ENCODE measurements at places on chromosomes 1 and 21.
A peak's percentile ranks its signal among the peaks of the same experiment; 100 is the strongest.

GRCh38 chr21:34511787-34512455, at the start of gene KCNE1:
Gene KCNE1, minus strand, starts transcription at chr21:34512210. Its CDS starts 62,576 bp downstream, at chr21:34449634.
- H3K36me3 ChIP-seq: no peaks in the 10 kb centered on the region
- H3K4me3 ChIP-seq: no peak within 1 kb of the TSS
- H3K27ac ChIP-seq: no peak within 1 kb of the TSS
- no peaks in the 10 kb centered on the region for H3K27me3 ChIP-seq
- DNase-seq: no peak

- peaks cover 12% of the 10 kb centered on the region for H3K27me3 ChIP-seq
- no peaks in the 10 kb centered on the region for H3K36me3 ChIP-seq
- H3K4me3 ChIP-seq: no peak overlapping the region
- H3K4me1 ChIP-seq: peaks cover 14% of the 10 kb centered on the region
- no peak overlapping the region for H3K27ac ChIP-seq
Measured at GRCh38 chr1:186740324-186740723, 60.1 kb upstream of the PTGS2 start.

DNA sequence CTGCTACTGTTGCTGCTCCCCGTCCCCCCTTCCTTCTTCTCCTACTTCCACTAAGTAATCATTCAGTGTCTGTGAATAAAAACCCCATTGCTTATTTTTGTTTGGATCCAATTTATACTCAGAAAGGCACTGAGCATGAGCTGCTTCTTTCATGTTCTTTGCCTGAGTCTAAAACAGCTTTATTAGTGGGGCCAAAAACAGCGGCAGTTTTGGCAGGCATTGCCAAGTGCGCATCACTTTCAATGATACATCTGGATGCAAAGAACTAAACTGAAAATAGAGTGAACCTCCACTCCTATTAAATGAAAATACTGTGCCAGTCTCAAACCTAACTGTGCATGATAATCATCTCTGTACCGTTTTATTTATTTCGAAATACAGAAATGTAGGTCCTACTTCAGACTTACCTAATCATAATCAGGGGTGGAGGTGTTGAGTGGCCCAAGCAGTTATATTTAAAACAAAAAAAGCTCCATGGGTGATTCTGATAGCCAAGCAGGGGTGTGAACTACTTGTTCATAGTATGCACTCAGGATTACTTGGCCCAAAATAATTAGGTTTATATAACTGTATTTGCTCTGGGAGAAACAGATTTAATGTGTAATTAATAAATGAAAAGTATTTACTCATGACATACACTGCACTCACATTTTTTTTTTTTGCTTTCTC, 48.4 kb downstream of the NEK7 start:
- H3K27ac ChIP-seq: no peak overlapping the region
- peaks cover 1% of the 10 kb centered on the region for H3K36me3 ChIP-seq
- no peak overlapping the region for H3K4me3 ChIP-seq
- no peak for DNase-seq
- peaks cover 54% of the 10 kb centered on the region for H3K4me1 ChIP-seq
- H3K27me3 ChIP-seq: no peaks in the 10 kb centered on the region

- H3K4me3 ChIP-seq: no peak overlapping the region
- H3K4me1 ChIP-seq: peaks cover 6% of the 10 kb centered on the region
- no peaks in the 10 kb centered on the region for H3K27me3 ChIP-seq
- H3K36me3 ChIP-seq: no peaks in the 10 kb centered on the region
- H3K27ac ChIP-seq: no peak overlapping the region
- DNase-seq: no peak
Measured at GRCh38 chr1:7896994-7897393, 43.6 kb downstream of the TNFRSF9 start.

DNA sequence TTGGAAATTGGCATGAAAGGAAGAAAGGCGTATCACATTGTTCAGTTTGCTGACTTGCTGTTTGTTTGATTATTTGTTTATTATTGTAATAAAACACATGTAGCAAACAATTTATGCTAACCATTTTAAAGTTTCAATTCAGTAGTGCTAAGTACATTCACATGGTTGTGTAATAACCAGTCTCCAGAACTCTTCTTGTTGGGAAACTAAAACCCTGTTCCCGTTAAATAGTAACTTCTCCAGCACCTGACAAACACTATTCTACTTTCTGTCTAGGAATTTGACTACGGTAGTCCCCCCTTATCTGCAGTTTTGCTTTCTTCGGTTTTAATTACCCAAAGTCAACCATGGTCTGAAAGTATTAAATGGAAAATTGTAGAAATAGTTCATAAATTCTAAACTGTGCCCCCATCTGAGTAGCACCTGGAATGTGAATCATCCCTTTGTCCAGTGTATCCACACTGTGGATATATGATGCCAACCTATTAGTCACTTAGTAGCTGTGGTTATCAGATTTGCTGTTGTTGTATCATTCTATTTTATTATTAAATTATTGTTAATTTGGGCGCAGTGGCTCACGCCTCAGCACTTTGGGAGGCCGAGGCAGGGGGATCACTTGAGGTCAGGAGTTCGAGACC, 5.5 kb downstream of the MORC3 start:
- peaks cover 26% of the 10 kb centered on the region for H3K36me3 ChIP-seq
- H3K4me3 ChIP-seq: no peak overlapping the region
- DNase-seq: no peak
- no peaks in the 10 kb centered on the region for H3K27me3 ChIP-seq

DNA sequence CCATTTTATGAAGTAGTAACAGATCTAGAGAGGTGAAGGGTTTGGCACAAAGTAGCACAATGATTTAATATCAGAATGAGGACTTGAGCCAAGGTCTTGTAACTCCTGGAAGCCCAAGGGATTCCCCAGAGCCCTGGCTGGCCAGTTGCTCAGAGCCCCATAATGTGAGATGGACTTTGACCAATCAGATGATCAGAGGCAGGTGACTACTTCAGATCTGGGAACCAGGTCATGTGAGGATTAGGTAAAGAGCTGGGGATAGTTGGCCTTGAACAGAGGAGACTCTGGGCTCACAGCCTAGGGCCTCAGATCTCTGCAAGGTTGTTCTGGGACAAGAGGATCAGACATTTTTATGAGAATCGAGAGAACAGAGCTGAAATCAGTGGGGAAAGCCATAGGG, 18.9 kb downstream of the SHISAL2A start:
- no peak overlapping the region for H3K27ac ChIP-seq
- no peak overlapping the region for H3K4me3 ChIP-seq
- peaks cover 11% of the 10 kb centered on the region for H3K36me3 ChIP-seq
- H3K27me3 ChIP-seq: no peaks in the 10 kb centered on the region
- peaks cover 4% of the 10 kb centered on the region for H3K4me1 ChIP-seq
- DNase-seq: no peak

DNA sequence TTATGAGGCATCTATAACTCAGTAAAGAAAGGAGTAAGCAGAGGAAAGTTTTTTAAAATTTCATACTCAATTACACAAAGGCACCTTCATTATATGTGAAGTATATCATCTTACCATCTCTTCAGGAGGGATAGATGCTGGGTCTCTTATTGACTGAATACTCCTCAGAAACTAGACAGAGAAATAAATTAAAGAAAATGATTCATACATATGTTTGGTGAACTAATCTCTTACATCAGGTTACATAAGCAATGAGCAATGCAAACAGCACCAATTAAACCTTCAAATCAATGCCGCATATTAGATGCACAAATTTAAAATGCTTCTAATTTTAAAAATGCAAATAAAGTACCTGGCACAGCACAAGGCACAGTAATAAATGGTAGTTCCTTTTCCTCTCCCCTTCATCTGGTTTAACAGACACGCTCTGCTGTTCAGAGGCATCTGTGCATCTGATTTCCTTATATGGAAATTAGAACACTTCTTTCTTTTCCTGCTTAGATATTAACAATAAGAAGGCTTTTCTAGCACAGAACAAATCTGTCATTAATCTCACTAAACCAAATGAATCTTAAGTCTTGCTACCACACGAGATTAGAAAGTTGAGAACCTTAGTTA, 20.0 kb downstream of the SCYL3 start:
- no peaks in the 10 kb centered on the region for H3K27me3 ChIP-seq
- peaks cover 68% of the 10 kb centered on the region for H3K36me3 ChIP-seq
- peaks cover 3% of the 10 kb centered on the region for H3K4me1 ChIP-seq
- no peak for DNase-seq
- no peak overlapping the region for H3K27ac ChIP-seq

DNA sequence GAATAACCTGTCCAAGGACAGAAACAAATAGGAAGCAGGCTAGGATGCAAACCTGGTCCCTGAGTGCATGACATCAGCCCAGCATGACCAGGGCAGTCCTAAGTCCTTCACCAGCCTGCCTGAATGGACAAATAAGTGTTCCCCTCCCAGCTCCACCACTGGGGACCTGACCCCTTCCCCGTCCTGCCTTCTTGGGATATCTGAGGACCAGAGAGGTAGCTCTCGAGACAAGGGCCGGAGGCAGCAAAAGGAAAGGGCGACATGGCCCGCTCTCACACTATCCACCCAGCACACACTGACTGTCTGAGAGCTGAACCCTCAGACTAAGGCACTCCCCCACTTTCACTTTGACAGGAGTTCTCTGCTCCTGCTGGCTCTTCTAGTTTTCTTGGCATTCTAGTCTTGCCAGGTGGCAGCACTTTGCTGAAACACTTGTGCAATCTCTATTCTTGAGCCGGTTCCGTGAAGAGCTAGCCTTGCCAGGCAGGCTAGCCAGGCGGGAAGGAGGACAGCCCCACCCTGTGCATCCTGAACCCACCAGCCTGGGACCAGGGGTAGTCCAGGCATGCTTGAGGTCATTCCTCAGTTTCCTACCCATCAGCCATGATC, 251.1 kb upstream of the RAB4A start:
- no peaks in the 10 kb centered on the region for H3K4me1 ChIP-seq
- no peaks in the 10 kb centered on the region for H3K27me3 ChIP-seq
- no peak for DNase-seq

DNA sequence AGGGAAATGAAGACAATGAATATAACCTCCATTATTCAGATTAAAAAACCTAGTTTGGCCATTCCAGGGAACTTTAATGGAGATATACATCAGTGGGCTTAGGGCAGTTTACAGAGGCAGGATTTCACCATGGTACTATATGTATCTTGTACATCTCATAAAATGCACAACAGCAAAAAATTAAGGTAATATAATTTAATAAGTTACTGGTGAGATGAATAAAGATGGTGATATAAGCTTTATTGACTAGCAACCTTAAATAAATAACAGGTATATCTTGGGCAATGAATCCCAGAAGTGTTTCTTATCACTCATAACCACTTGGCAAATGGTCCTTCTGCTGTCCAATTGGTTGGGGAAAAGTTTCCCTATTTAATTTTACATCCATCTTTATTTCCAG, 29.0 kb downstream of the XCL1 start:
- no peak overlapping the region for H3K4me3 ChIP-seq
- no peak for DNase-seq
- H3K27ac ChIP-seq: no peak overlapping the region
- no peaks in the 10 kb centered on the region for H3K27me3 ChIP-seq

DNA sequence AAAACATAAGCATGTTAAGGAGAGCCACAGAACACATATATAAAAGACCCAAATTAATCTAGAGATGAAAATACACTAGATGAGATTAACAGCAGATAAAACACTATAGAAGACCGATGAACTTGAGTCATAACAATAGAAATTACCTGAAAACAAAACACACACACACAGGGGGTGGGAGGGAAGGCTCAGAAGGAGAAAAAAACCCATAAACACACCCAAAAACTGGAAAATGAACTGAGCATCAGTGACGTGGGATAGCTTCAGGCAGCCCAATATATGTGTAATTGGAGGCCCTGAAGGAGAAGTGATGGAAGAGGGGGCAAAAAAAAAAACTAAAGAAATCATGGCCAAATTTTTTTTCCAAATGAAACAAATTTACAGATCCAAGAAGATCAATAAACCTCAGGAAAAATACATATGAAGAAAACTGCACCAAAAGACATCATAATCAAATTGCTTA, 11.4 kb downstream of the ALDH9A1 start:
- H3K36me3 ChIP-seq: peaks cover 42% of the 10 kb centered on the region
- H3K4me3 ChIP-seq: no peak overlapping the region

DNA sequence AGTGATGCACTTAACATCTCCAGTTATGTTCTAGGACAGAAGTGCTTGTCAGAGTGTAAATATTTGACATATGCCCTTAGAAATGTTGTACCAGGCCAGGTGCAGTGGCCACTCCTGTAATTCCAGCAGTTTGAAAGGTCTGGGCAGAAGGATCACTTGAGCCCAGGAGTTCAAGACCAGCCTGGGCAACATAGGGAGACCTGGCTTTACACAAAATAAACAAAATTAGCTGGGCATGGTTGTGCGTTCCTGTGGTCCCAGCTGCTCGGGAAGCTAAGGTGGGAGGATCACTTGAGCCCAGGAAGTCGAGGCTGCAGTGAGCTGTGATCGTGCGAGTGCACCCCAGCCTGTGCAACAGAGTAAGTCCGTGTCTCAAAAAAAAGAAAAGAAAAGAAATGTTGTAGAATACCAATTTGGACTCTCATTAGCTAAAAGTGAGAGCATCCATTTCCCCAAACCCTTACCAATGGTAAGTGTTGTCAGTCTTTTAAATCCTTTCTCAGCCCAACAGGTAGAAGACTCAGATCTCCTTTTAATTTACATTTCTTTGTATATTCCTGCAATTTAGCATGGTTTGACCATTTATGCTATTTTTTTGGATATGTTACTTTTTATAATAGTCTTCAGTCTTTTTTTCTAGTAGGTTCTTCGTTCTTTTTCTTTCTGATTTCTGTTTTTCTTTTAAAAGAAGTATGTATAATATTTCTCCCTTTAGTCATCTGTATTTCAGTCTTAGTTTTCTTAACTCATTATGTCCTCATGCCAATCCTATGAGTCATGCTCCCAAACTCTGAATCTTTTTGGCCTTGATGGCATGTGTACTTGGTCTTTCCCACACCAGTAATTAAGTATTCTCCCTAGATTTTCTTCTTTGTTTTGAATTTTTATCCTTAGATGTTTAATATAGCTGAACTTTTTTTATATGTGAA, 74.4 kb downstream of the CAMTA1 start:
- H3K36me3 ChIP-seq: peaks cover 4% of the 10 kb centered on the region
- H3K27ac ChIP-seq: peak overlapping the region; percentile 16
- H3K4me3 ChIP-seq: no peak overlapping the region
- H3K4me1 ChIP-seq: peaks cover 25% of the 10 kb centered on the region

DNA sequence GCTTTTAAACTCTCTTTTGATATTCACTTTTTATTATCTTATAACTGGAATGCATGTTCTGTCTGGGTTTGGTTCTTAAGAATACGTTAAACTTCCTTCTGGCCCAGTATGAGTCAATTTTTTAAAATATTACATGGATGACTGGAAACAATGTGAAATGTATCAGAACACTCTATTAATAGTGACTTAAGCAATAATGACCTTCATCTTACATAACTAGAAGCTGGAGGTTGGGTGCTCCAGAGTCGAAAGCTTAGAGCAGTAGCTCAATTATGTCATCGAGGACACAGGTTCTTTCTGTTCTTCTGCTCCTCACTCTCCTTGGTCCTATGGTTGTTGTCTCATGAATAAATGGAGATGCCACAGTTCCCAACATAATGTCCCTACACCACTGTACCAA, 91.6 kb upstream of the FOXD3 start:
- H3K27ac ChIP-seq: no peak overlapping the region
- no peaks in the 10 kb centered on the region for H3K36me3 ChIP-seq
- no peak for DNase-seq
- H3K4me3 ChIP-seq: no peak overlapping the region

DNA sequence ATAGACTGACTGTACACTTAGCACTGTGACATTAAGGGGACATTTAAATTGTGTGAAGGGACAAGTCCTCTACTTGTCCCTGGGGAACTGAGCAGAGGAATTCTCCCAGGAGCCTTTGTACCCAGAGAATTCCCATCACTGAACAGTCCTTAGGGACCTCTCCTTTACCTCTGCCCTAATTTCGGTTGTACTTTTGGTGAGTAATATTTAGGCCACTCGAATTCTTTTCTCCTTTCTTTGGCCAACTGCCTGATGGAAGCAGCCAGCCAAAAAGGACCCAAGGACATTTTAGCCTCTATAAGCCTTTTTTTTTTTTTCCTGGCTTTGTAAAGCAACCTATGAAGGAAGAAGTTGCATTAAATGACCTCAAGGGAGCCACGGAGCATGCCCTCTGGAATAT, 71.5 kb downstream of the NR5A2 start:
- no peak for DNase-seq
- no peak overlapping the region for H3K4me3 ChIP-seq
- H3K27ac ChIP-seq: no peak overlapping the region

Data from activated naive CD4-positive, alpha-beta T cell treated with anti-CD3 and anti-CD28 coated beads for 36 hours (primary cell).